ENCODE measurements at places on chromosomes 2 and 18.

- no peak for DNase-seq
Observed at GRCh38 chr2:149218497-149218896, 111.9 kb upstream of the LYPD6 start.

DNA sequence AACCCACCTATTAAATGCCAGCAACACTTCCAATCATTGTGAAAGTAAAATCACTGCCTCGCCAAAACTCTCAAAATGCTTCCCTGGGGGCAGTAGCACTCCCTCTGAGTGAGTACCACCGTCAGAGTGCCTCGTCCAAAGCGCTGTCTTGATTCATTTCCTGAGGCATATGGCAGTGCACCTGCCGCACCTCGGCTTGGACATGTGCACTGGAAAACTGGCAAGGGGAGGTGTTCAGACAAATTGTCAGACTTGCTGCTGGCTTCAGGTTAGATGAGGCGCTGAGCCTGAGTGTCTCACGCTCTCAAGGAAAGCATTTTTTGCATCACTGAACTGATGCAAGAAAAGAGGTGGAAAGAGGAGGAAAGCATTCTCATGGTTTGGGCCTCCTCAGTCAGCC is 132.8 kb downstream of the ATL2 start:
- DNase-seq: no peak

DNA sequence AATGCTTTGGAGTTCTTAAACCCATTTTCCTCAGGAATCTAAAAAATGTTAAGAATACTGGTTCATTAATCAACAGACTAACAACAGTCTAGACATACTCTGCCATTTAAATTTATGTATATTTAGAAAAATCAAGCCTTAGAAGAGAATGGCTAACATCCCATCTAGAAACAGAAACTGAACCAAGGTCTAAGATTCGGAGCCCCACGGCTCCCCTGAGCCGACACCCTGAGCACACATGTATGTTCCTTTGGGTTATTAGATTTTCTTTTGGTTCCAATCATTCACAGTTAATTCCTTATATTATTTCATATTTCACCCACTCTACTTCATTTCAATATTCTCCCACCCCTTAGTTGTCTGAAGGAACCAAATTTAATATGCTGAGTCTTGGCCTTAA is 94.8 kb upstream of the HNRNPA3 start:
- DNase-seq: no peak

- no peak for DNase-seq
Observed at GRCh38 chr2:88318071-88318955, 134.2 kb downstream of the FOXI3 start.

DNA sequence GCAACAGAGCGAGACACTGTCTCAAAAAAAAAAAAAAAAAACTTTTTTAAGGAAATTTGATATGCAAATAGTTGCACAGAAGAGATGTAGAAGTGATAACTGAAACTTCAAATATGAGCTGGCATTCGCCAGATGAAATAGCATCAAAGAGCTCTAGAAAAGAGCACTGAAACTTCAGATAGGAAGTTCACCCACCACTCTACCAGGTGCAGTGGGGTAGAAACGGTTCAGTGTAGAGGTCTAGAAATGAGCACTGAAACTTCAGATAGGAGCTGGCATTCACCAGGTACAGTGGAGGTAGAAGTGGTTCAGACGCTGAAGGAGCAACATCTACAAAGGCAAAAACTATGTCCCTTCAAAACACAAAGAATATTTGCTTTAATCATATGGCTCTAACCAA is 9.0 kb upstream of the ONECUT2 start:
- no peak for DNase-seq

- DNase-seq: no peak
Observed at GRCh38 chr2:233387667-233388528, 33.6 kb downstream of the DGKD start.

All from GM20000 (cell line).